ENCODE measurements at places on chromosomes 2 and 18. TPM values are rescaled to one million over a fixed set of nuclear protein-coding genes. Genes with fewer than 3 reads are reported as not detected.

Gene L3MBTL4
- total RNA-seq, result under 0.01 TPM

Gene SP5
- not detected for total RNA-seq

Gene RUFY4
- total RNA-seq, result not detected

Gene EFEMP1
- 164 TPM for total RNA-seq

Gene PARD3B
- 15.3 TPM for total RNA-seq

Gene AFF3
- total RNA-seq, result 13.9 TPM

Gene CRIM1
- 490 TPM for total RNA-seq

Gene TFCP2L1
- not detected for total RNA-seq

Gene KCNG2
- not detected for total RNA-seq

Gene ANKRD30B
- not detected for total RNA-seq

Gene IGFBP5
- total RNA-seq, result 392 TPM

Gene LYPD1
- total RNA-seq, result 79.7 TPM

Gene MPV17
- 80.5 TPM for total RNA-seq

Gene OSBPL6
- total RNA-seq, result 3.2 TPM

Gene STEAP3
- 18.9 TPM for total RNA-seq

Gene ALPG
- total RNA-seq, result not detected

Gene GREB1L
- not detected for total RNA-seq

Gene CREG2
- total RNA-seq, result not detected

Gene ASB18
- total RNA-seq, result not detected

Gene ST8SIA5
- not detected for total RNA-seq

Gene ACVR1C
- 0.18 TPM for total RNA-seq

Gene MSTN
- not detected for total RNA-seq

Gene ANKRD53
- total RNA-seq, result 0.54 TPM

Gene NTSR2
- not detected for total RNA-seq

Gene SLC16A14
- total RNA-seq, result 0.56 TPM

Gene FBXO36
- total RNA-seq, result 2.2 TPM

Gene UGT1A5
- total RNA-seq, result not detected

All from IMR-90 (cell line).